ENCODE measurements at places on chromosomes 5 and 9.

GRCh38 chr9:76561900-76562299, 102.9 kb downstream of the GCNT1 start:
- no peak for DNase-seq

GRCh38 chr5:75466006-75466716, 45.3 kb downstream of the CERT1 start:
- DNase-seq = no peak

DNA sequence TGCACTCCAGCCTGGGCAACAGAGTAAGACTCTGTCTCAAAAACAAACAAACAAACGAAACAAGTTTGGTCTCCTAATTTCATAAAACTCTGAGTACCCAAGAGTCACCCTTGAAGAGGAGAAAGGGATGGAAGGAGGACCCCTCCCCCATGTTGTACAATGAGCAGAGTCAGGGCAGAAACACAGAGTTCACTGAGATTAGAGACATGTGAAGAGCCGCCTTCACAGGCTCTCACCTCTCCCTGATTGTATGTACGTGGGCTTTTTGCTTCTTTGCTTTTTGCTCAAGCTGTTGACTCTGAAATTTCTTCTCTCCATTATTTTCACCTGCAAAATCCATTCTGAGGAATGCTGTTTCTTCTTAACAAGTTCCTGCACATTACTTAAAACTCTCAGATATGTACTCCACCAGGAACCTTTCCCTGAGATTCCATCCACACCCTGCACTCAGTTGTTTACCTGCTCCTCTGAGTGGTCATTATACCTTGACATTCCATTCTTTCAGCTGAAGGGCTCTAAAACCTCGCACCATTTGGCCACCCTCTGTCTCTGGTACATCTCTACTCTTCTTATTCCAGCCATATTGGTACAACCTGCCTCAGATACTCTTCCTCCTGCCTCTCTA, 44.4 kb upstream of the ABCA1 start:
- DNase-seq = no peak

DNA sequence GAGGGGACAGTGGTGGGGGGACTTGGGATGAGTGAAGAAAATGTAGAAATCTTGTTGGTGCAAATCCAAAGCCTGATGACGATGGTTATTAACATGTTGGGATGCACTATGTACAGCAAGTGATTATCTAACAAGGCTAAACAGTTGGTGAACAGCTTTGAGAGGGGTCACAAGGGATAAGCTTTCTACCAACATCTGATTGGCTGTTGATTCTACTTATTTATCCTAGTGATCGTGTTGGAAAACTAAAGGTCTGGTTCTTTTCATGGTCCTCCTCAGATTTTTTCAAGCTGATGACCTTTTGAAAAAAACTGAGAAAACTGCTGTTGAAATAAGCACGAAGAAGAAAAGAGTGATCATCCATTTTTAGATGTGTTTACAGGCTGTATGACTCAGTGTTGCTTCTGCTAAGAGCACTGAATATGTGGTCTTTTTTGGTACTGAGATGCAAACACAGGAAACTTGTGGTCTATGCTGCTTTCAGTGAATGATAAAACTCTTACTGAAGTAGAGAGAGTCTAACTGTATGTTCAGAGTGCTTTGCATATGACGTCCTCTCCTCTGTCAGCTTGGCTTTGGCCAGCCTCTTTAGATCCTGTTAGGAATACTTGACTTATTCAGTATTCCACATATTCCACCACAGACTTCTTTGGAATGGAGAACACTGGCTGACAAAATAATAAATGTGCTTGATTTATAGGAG, 174.8 kb downstream of the SLF1 start:
- DNase-seq = peak; percentile 68

GRCh38 chr9:77843871-77844155, 187.8 kb downstream of the GNAQ start:
- DNase-seq = no peak

- no peak for DNase-seq
These were observed 118.2 kb upstream of the MTAP start for GRCh38 chr9:21684231-21684630.

- DNase-seq = no peak
These were observed 158.8 kb downstream of the SLF1 start for GRCh38 chr5:94777056-94777880.

GRCh38 chr9:127921557-127922120, 4.8 kb upstream of the ST6GALNAC4 start:
- DNase-seq = peak; percentile 88

GRCh38 chr9:14056316-14056861, 257.6 kb downstream of the NFIB start:
- DNase-seq = no peak

DNA sequence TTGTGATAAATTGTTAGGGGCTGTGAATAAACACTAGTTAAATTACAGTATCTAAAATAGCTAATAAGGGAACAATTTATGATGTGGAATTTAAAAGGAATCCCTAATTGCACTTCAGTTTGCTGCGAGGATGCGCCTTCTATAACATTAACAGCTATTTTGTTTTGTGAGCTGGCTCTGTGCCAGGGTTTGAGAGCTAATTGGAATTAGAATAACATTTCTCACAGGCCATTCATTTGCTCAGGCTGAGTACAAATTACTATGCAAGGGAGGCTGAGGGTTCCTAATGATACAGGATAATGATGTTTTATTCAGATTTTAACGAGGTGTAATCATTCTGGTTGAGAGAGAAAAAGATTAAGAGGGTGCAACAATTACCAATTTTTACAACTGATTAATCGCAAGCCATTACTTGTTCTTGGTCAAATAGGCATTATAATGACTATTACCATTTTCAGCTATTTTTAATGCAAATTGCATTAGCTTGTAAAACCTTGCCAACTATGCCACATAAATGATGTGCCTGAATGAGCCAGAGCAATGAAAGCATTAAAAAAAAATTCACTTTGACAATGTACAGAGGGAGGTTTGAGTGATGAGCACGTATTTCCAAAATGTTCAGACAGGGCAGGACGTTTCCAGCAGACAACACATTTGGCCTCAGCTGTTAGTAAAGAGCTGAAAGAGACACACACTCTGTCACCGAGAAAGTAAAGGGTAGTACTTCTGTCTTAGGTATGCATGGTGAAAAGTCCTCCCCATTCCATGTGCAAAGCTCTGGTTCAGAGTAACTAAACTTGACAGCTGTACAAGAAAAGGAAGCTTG, 576.5 kb downstream of the TLE1 start:
- DNase-seq = no peak

- DNase-seq = no peak
These were observed 212.8 kb downstream of the SLIT3 start for GRCh38 chr5:169088028-169088725.

GRCh38 chr9:127058011-127058644, 64.3 kb downstream of the ANGPTL2 start:
- no peak for DNase-seq

DNA sequence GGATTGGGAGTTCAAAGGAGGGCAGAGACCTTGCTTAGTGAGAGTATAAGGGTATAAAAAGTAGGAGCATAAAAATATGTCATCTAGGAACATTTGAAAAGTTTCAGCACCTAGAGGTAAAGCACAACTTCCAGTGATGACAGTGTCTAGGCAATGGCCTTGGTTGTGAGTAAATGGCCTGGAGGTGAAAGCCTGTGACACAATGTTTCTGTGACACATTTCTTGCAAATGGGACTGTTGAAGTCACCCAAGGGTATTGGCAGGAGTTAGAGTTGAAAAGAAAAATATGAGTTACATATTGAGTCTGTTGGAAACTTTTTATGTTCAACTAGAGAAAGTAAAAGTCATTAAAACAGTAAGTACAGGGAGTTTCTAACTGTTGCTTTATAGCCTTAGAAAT, 14.8 kb downstream of the C5orf47 start:
- DNase-seq = no peak

DNA sequence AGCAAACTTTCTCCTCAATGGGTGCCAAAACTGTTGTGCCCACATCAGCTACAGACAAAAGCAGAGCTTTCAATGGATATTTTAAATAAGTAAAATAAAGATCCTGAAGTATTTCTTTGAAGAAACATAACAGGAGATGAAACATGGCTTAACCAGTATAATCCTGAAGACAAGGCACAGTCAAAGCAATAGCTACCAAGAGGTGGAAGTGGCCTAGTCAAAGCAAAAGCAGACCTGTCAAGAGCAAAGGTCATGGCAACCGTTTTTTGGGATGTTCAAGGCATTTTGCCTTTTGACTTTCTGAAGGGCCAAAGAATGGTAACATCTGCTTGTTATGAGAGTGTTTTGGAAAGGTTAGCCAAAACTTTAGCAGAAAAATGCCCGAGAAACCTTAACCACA, 77.9 kb downstream of the ANXA1 start:
- DNase-seq = no peak

DNA sequence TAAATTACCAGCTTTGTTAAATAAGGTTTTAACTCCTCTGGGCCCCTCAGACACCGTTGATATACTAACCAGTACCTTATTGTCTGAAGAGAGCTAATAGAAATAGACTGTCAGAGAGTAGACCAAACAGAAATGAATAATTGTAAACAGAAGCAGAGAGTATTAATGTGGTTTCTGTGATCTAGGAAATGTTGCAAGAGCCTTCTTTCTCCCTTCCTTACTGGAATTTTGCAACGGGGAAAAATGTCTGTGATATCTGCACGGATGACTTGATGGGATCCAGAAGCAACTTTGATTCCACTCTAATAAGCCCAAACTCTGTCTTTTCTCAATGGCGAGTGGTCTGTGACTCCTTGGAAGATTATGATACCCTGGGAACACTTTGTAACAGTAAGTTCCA, 5.1 kb downstream of the TYRP1 start:
- no peak for DNase-seq

- no peak for DNase-seq
These were observed 249.2 kb upstream of the EFNA5 start for GRCh38 chr5:107919969-107920368.

DNA sequence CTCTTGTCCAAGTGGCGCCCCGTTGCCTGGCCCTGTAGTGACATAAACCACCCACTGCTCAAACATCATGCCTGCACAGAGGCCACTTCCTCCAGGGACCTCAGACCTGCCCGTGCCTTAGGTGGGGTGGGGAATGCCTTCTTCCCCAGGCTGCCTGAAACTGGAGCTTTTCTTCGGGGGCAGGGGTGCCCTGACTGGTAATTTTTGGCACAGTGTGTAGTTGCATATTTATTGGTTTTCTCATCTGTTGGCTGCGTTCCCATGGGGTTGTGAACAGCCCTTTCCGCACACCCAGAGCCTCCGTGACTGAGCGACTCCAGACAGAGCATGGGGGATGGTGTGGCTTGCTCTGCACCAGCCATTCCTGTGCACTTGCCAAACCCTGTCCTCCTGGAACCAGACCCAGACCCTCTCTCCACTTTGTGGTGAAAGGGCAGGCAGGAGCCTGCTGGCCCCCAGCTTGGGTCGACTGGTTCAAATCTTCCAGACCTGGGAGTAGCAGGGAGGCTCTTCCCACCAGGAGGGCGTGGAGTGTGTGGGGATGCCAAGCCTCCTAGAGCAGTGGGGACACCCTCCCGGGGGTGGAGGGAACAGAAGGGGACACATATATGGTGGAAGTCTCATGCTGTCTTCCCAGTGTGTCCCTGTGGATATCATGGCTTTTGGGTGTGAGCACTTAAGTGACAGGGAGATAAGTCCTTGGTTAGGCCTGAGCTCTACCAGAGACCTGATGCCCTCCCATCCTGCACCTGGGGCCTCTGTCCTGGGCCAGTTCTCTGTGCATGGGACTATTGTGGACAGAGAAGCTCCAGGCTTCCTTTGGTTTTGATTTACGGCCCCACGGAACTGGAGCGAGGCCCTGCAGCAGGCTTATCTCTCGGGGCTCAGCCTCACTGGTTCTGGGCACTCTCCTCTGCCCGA, 39.6 kb downstream of the WNK2 start:
- DNase-seq = no peak

DNA sequence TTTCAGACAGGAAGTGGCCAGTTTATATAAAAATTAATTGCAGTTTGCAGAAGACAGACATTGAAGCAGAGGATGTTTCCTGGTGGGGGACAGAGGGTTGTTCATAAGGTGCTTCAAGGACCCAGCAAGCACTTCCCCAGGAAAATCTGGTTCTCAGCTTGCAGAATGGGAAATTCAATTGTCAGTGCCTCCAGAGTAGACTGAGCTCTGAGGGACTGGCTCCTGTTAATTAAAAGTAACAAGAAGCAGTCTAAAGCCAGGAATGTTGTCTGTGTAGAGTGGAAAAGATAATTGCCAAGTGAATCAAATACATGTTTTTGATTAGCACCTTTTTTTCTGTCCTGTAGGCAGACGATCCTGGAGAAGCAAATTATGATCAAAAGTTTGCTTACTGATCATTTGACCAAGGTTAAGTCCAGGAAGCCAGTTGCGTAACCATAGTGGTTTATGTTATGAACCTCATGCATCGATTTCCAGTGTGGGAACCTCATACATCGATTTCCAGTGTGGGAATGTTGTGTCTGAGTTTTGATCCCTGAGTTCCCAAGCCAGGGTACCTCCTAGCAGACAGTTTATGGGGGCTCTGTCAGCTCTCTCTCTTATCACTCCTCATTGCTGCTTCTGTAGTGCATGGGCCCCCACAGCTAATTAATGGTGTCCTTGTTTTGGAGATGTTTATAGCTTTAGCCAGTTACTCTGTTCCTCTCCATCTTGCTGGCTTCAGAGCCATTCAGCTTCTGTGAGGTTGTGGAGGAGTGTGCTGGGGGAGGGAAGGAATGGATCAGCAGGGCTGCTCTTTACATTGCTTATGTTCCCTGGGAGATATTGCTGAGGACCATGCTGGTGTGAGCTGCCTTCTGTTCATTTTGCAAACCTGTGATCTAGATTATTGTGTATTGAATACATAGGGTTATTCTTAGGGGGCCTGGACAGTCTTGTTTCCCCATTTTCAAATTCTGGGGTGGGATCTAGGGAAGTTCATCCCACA, 17.1 kb downstream of the MSANTD3 start:
- no peak for DNase-seq

DNA sequence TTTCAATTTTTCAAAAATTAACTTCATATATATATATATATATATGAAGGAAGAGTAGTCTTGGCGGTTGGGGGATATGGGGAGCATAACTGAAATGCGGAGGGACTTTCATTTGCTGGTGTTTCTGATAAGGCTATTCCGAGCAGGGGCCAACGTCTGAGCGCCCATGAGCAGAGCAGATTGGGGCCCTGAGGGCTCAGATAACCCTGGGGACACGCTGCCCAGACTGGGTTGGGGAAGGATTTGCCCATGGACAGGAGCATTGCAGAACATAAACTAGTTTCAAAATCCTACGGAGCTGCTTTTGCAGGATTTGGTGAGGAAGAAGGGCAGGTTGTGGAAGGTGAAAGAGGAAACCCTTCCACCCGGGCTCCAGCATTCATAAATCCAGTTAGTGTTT, 240.2 kb downstream of the IRX1 start:
- no peak for DNase-seq

DNA sequence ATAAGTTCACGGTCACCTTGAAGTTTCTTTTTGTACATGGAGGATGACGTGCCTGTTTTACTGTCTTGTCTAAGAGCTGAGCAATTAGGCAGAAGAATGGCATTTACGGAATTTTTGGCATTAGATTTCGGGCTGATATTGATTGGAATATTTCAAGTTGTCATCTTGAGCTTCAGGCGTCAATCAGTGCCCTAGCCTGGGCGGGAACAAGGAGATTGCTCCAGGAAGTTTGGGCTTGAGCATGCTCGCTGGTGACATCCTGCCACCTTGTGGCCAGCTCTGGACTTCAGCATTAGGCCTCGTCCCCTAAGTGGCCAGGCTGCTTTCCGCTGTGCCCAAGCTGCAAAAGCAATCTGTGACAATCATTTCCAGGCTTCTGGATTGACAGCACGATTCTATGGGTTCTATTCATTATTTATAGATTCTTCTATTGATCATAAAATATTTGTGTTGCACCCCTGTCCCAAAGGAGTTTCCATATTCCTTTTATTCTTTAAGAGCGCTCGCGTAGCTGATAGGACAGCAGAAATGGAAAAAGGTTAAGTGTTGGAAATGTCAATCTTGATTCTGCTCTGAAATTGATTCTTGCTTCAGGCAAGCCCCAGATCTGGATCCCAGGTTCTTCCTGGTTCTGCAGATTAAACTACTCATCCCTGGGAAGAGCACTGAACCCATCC, 79.3 kb downstream of the SLC28A3 start:
- DNase-seq = peak; percentile 48
